ENCODE measurements at places on chromosomes 12 and 14.

DNA sequence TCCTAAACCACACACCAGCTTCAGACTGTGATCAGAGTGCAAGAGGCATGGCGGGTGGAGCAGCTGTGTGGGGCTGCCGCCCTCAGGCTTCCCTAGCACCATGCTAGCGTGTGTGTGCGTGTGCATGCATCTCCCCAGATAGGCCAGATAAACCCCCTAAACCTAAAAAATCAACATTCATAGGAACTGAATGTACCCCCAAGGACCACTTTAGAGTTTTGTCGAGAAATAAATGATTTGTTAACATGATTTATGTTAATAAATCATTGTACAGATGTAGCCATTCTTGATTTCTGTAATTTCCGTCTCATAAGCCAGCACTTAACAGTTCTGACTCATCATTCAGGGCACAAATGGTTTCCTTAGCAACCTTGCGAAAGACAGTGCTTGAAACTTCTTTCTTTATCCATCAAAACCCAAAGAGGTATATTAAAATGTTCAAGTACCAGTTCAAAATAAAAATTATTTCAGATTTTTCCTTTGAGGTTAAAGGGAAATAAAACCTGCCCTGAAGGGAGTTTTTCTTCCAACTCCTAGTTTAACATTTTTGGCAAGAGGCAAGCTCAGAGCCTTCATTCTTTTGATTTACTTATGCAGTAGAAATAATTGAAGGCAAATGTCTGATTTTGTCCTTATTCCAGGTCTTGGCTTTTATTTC is 206.2 kb upstream of the RGS6 start:
- no peak for DNase-seq

DNA sequence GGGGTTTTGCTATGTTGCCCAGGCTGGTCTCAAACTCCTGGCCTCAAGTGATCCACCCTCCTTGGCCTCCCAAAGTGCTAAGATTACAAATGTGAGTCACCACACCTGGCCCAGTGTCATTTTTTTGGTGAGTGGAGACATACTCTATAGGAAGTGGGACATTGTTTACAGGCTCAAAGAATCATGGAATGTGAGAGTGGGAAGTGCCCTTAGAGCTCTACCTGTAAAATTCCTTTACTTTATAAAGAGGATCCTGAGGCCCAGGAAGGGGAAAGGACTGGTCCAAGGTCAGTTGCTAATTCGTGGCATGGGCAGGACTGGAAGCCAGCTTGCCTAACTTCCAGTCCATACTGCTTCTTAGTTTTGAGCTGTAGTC is 8.7 kb upstream of the ADCK1 start:
- DNase-seq: no peak

DNA sequence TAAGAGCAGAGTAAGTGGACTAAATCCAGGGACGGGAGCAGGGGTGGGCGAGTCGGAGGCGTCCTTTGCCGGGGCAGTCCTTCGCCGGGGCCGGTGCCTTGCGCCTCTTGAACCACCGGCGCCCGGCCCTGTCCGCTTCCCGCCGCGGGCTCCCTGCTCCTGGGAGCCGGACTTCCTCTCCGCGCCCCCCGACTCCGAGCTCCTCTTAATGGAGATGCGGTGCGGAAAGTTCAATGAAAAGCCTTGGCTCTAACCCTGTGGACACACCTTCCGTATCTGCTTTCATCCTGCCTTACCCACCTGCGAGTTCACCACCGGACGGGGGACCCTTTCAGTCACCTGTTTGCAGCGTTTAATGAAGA is 412 bp downstream of the FGFR1OP2 start:
- DNase-seq: no peak

- no peak for DNase-seq
Observed at GRCh38 chr12:32876004-32876403, 20.6 kb downstream of the PKP2 start.

- DNase-seq: no peak
Observed at GRCh38 chr12:65945457-65945856, 121.2 kb downstream of the HMGA2 start.

DNA sequence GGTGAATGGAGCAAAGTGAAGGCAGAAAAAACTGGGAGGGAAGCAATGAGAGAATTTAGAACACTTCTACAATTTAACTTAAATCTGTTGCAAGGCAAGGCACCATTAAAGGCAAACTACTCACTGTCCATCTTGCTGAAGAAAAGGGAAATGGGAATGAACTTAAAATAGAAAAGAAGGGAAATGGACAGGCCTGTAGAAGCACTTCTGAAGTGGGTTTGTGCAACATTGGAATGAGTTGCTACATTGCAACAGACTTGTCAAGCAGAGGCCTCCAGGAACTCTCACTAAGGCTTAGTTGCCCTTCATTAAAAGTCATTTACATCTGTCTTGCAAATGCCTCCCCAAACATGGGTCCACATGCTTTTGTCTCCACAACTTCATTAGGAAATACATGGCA is 13.7 kb upstream of the OR10AD1 start:
- no peak for DNase-seq

DNA sequence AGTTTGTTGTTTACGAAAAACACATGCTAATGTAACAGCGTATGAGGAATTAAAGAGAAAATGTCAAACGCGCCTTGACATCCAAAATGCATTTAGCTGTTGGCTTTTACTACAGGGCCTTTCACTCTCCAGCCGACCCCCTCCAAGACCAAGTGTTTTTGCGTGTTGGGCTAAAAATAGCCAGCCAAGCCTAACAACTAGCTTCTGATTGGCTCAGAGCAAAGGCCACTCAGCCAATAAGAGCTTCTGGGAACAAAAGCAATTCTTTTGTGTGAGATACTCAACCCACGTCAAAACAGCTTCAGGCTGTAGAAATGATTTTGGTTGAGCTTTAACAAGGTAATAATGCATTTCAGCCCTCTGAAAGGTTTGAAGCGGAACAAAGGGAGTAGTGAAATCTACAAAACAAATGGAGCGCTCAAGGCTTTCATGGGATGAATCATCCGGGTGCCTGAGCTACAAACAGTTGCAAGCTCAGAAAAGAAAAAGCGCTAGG is 198.7 kb upstream of the DCN start:
- DNase-seq: no peak

GRCh38 chr12:79183926-79184325 is 319.4 kb downstream of the SYT1 start:
- no peak for DNase-seq

DNA sequence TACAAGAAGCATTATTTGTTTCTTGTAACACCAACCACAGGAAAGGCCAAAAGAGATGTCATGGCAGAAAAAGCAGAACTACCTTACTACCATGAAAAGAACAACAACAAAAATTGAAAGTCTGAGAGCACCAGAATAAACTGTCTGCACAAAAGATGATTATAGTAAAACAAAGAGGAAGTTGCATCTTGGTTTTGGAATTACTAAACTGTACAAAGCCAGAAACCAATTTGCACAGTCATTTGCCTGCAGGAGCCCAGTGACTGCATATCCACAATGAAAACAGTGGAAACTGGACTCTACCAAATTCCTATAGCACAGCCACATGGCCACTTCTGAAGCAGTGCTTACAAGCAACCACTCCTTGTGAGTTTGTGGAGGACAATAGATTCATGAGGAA is 276.2 kb downstream of the SSPN start:
- no peak for DNase-seq

- no peak for DNase-seq
Observed at GRCh38 chr12:104292872-104293794, 10.4 kb upstream of the EID3 start.

DNA sequence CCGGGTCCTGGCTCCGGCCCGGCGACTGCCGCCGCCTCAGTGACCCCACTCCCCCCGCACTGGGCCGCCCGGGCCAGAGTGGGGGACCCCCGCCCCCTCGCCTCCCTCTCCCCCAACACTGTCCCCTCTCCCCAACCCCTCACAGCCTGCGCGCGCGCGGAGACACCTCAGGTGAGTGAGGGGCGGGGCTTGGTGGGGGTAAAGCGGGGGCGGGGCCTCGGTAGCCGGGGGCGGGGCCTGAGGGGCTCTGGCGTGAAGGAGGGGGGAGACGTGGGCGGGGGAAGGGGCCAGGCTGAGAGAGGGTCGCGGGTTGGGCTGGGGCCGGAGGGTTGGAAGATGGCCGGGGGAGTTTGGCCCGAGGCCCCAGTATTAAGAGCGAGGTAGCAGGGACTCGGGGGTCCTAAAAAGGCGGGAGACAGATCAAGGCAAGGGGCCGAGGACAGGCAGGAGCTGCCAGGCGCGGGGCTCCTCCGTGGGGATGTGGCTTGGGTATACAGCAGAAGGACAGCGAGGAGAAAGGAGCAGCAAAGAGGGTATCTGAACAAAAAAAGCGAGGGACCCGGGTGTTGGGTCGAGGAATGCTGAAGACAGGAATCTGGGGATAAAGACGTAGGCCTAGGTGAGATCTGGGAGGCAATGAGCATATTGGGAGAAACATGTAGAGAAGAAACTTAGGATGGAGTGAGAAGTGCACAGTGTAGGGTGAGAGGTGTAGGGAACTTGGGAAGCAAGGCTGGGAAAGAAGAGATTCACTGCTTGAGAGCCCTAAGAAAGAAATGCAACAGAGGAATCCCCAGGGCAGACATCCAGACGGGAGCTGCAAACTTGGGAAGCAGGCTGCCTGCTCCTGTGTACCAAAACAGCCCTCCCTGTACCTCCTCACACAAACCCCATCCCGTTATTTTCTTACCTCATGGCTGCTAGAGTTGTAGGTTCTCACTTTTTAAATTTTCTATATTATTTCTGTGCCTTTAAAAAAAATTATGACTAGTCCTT is 10.8 kb downstream of the SUOX start:
- DNase-seq: peak; percentile 71

GRCh38 chr12:73374360-73374759 is 1102.2 kb downstream of the TRHDE start:
- no peak for DNase-seq

DNA sequence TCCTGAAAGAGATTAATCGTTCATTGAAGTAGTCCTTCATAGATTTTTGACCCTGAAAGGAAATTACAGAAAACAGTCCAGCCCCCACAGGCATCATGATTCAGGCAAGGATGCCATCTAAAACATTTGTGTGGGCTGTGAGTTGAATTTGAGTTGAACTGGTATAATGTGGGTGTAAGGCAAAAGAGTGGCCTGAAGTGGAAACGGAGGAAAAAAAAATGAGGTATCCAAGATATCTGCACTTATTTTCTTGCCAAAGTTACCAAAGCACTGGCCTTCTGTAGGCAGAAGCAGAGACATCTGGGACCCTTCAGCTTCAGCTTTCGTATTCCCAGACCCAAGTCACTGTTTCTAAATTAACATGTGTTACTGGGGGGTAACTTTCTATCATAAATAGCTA is 105.1 kb upstream of the DIO2 start:
- DNase-seq: no peak

- DNase-seq: no peak
Observed at GRCh38 chr12:105384916-105385535, 54.5 kb downstream of the C12orf75 start.

DNA sequence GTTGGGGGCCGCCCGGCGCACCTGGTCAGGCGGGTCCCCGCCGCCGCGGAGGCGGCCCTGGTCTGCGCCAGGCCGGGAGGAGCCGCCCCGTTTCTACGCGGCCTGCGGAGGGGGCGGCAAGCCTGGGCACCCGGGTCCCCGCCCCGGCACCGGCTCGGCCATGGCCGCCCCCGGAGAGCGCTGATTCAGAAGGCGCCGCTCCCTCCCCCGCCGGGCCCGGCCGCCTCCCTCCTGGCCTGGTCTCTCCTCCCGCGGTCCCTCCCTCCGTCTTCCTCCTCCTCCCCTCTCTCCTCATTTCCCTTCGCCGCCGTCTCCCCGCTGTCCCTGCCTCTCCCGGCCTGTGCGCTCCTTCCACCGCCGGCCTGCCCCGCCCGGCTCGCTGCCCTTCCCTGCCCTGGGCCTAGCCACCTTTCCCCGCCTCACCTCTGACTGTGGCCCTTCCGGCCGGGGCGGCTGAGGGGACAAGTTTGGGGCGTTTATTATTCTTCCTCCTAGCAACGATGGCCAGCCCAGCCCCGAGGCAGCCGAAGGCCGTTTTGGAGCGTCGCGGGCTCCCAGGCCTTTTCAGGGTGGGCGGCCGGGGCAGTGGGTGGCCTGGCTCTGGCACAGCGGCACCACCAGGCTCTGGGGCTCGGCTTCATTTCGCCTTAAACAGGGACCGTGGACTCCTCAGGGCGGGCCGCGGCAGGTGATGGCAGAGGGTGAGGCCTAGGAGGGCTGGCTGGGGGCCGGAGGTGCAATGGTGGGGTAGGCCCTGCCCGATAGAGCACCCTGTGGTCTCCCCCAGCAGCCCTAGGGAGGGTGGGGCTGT is 768 bp downstream of the CEP170B start:
- DNase-seq: no peak

DNA sequence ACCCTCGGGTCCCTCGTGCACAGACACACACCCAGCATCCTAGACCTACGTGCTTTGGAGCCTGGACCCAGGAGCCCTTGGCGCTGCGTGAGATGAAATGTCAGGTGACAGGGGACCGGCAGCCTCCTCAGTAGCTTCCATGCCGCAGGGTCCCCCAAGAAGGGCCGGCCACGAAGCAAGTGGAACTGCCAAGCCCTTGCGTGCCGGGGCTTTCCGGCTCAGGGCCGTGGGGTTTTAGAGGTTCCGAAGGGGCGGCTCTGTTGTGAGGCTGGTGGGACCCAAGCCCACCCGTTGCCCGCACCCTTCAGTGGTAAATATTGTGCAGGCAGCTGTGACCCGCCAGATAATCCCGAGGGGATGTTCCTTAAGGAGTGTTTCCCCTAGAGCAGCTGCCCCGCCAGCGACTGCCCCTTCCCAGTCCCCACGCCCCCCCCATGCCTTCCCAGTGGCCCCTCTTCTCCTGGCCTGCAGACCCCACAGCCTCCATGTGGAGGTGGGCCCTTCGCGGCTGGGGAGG is 133.7 kb downstream of the ADGRD1 start:
- no peak for DNase-seq

DNA sequence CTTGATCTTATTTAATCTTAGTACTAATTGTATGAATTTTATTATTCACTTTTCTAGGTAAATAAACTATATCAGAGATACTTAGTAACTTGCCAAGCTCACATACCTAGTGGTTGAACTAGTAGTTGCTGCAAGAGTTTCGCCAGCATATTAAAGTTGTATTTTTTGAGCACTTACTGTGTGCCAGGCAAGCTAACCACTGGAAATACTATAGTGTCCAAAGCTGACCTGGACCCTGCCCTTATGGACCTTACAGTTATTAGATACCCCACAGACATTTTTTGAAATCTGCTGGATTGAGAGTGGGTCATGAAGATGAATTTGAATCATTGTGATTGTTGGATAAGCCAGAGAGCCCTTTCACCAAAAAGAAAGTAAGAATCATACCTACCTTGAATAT is 125.0 kb downstream of the RAD51B start:
- DNase-seq: no peak

DNA sequence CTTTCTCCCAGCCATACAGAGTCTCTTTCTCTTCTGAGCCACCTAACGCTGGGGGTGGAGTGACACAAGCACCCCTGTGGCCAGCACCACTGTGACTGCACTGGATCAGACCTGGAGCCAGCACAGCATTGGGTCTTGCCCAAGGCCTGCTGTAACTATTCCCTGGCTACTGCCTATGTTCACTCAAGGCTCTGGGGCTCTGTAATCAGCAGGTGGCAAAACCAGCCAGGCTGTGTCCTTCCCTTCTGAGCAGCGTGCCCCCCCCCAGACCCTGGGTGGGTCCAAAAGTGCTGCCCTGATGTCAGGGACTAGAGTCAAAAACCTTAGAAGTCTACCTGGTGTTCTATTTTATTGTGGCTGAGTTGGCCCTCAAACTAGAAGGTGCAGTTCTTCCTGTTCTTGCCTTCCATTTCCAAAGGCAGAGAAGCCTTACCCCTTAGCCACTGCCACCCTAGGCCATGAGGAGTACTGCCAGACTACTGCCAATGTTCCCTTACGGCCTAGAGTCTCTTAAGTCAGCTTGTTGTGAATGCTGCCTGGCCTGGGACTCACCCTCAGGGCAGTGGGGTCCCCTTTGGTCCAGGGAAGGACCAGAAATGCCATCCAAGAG is 49.9 kb downstream of the PELI2 start:
- DNase-seq: no peak

- DNase-seq: no peak
Observed at GRCh38 chr14:63006531-63006930, 38.7 kb downstream of the KCNH5 start.
